ENCODE measurements at places on chromosomes 2 and 18.

GRCh38 chr18:59565957-59566356, 131.3 kb downstream of the CCBE1 start:
- no peak for DNase-seq

DNA sequence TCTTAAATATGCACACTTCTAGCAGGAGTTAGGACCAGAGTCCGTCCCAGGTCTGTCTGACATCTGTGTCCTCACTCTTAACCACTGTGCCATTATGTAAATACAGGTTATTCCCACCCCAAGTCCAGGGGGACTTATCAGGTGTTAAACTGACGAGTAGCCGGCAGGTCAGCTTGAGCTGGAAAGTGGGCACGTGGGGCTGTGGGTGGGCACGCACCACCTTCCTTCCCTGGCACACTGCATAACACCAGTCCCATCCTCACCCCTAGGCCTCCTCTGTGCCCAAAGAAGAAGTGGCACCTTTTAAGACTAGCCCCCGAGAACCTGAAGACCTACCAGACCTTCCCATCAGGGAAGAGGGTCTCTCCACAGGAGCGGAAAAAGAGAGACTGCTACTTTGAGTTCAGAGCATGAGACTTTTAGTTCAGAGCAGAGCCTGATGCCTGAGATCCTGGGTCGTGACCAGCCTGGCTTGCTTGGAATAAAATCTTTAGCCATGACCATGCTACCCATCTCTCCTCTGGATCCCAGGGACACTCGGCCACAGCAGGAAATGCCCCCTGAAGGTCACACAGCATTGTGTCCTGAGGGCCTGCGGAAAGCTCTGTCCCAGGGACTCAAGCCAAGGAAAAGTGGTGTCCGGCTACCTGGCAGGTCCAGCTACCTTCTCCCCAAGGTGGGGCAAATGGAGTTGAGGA, 62.0 kb downstream of the CIB4 start:
- DNase-seq: no peak

DNA sequence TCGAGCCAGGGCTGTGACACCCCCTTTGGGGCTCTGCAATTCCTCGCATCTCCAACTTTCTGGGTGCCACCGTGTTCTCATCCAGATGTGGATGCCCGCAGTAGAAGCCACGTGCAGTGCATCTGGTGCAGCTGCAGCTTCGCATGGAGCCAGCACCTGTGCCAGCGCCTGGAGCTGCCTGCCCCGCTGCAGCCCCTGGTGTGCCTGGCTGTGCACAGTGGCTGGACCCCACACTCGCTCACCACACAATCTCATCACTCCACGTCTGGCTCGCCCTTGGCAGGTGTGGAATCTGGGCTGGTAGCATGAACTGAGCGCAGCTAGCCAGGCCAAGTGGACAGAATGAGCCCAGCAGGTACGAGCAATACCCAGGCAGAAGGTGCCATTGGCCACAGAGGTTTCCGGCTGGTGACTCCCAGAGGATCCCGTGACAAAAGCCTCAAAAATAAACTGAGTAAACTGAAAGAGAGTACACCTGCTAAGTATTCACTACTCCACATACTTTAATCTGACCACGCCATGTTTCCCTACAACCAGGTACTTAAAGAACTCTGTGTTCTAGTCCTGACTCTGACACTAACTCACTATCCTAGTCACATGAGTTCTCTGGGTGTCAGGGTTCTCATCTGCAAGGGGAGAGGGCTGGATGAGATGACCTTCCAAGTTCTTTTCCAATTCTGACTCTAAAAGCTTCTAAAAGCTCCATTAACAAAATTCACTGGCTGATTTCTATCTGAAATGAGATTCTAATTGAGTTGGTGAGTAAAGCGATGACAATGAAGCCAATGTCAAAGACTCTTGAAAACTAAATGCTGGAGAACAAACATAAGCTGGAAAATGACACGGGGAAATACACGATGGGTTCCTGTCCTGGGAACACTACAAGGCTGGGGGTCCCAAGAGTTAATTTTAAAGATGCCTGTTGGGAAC, 37.1 kb downstream of the RNF152 start:
- DNase-seq: no peak

DNA sequence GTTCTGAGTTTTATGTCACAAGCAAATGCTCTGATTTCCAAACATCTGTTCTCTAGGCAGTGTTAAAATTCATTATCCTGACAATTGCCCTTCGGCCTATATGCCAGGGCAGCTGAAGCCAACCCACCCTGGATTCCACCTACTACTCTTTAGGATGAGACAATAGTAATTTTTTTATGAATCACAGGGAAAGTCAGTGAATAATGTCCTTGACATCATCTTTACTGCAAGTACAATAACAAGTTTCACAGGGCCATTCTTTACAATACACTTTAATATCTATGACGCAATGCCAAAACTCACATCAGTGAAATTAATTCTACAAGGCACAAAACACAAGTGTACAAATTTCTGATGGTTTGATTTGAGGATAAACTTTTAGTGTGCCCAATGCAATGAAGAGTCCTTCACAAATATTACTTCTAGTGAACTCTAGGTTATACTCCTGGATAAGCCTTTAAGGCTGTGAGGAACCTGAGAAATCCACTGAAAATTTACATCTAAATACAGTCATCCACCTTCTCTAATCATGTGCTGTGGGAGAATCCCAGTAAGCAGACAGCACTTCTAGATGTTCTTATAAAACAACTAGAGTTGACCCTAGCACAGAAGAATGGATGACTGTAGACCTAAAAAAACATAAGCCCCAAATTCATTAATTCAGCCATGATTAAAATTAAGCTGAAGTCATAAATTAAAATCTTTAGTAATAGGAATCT, 77.3 kb upstream of the CTLA4 start:
- no peak for DNase-seq

GRCh38 chr18:46793565-46793964, 36.7 kb upstream of the ST8SIA5 start:
- no peak for DNase-seq

DNA sequence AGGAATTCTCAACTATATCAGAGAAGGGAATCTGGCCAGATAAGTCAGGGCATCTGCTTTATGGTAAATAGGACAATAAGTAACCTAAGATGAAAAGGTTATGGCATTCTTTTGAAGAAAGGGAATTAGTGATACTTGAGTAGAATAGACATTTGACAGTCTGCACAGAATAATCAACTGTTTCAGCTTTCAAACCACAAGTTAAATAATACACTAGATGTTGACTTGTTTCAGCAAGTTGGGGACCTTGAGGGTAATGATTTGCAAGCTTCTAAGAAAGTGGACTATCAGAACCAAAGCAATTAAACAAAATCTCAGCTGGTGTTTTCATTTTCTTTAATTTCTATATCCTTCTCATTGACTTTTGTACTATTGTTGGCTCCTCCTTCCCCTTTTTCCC, 54.5 kb downstream of the SLC39A10 start:
- no peak for DNase-seq

DNA sequence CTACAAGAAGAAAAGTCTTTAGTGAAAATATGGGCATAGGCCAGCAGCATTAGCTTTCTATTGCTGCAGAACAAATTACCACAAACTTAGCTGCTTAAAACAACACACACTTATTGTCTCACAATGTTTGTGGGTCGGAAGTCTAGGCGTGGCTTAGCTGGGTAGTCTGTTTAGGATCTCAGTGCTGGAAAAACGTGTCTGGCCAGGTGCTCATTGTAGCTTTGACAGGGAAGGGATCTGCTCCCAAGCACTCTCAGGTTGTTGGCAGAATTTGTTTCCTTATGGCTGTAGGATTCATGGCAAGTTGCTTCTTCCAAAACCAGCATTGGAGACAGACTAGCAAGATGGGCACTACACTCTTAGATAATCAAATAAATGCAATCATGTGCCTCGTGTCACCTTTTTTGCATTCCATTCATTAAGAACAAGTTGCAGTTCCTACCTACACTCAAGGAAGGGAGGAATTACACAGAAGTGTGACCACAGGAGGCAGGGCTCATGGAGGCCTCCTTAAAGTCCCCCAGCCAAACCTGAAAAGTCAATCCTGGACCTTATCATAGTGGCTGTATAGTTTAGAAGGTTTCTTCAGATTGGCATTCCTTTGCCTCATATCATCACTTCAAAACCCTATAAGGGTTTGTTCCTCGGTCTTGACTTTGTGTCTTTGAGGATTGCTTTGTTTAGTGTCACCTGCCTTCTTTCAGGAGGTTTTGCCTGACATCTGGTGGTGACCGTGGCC, 17.3 kb downstream of the MRPL30 start:
- no peak for DNase-seq

GRCh38 chr18:73741946-73742345, 405.7 kb downstream of the FBXO15 start:
- no peak for DNase-seq

GRCh38 chr18:76431437-76432273, 63.4 kb downstream of the ZNF516 start:
- DNase-seq: no peak

DNA sequence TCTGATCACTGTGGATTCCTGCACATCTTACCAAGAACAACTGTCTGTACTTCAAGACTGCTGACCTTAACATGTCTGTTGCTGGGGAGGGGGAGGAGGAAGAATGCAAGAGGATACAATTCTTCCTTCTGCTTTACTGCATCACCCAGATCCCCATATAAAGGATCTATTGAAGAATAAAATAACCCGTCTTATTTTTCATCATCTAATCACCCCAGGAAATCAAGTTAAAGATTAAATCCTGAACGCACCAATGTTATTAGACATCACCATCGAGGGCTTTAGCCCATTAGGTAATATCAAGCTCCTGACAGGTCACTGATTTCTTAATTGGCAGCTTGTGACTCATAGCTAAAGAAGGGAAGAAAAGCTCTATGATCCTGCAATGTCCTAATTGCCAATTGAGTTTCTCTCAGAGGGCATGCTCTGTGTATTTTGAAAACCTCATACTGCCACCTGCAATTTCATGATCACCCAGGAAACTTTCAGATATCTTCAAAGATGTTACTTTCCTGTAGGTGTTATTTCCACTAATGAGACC, 75.4 kb upstream of the KCNE4 start:
- DNase-seq: no peak
